NCI-H1048 (cell line): ENCODE measurements at places on chromosomes 1 and 21.

DNA sequence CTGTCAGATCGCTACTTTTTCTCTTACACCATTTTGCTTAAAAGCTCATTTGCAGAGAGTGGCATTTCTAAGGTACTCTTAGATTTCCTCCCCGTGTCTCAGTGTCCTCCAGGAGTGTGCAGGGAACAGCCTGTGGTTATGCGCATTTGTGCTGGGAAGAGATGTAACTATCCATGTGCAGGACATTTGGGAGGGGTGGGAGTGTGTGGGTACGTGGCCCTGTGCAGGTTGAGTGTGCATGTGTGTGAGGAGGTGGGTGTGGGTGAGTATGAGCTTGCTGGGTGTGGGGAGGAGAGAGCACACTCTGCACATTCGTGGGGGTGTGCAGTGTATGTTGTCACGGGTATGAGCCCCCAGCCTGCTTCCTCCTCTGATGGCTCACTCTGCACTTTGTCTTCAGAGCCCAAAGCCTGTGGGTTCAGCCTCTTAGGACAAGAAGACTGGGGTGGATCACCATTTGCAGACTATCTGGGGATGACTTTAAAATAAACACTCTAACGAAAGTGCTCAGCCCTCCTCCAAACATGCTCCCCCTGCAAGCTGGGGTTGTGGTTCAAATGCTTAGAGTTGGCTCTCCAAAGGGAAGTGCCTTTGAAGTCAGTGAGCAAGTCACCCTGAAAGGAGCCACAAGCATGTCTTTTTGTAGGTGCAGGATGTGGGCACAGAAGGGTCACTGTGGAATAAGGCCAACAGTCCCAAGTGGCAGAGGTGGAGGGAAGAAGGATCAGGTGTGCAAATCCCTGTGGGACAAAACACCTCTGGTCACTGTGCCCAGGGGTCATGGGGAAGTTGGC, 295.4 kb downstream of the RRAGC start:
- DNase-seq, result no peak

DNA sequence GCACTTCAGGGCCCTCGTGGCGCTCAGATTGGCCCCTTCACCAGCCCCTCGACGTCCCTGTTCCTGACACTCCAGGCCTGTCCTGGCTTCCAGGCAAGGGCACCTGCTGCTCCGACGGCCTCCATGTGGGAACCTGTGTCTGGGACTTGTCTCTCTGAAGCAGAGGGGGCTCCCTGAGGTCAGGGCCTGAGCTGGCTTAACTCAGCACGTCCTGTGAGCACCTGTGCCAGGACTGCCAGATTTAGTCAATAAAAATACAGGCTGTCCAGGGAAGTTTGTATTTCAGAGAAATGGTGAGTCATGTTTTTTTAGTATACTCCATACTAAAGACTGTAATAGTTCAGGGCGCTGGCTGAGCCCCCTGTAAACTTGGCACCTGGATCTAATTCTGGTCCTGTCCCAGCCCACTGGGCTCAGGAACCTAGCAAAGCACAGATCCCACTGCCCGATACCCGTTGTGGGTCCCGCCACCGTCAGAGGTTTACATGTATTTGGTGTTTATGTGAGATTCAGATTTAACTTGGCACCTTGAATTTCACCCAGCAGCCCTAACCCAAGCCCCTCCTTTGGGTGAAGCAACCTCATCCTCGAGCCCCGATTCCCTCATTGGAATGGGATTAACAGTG, 109.9 kb upstream of the IFFO2 start:
- DNase-seq, result no peak

- no peak for DNase-seq
Observed at GRCh38 chr21:33914188-33914587, 1.4 kb downstream of the ATP5PO start.

DNA sequence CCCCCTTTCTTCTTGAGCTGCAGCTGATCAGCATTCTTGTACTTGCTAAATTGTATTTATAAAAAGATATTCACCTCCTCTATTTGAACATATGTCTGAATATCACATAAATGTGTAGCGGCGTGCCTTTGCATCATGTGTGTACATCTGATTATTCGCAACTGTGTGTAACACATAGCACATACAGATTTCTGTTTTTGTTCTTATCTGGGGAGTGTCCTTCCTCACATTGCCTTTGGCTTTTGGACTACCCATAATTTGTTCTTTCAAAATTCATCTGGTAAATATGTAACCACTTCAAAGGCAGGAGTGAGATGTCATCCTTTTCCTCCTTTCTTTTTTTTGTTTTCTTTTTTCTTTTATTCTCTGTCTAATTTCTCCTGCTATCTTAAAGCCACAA, 113.6 kb downstream of the PBX1 start:
- DNase-seq, result no peak

GRCh38 chr1:94611681-94612475, 70.3 kb upstream of the F3 start:
- DNase-seq, result no peak

DNA sequence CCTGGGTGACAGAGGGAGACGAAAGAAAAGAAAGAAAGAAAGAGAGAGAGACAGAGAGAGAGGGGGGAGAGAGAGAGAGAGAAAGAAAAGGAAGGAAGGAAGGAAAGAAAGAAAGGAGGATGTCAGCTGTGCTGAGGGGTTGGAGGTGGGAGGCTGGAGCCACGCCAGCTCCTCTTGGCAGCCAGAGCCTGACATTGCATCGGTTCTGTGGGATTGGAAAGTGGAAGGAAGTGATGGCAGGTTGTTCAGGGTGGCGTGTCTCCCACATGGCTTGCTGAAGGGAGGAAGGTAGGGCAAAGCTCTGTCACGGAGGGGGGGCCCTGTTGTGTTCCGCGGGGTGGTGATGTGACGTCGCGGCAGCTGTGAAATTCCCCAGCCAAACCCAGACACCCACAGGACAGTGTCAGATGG, 30.7 kb downstream of the EIF2D start:
- no peak for DNase-seq

DNA sequence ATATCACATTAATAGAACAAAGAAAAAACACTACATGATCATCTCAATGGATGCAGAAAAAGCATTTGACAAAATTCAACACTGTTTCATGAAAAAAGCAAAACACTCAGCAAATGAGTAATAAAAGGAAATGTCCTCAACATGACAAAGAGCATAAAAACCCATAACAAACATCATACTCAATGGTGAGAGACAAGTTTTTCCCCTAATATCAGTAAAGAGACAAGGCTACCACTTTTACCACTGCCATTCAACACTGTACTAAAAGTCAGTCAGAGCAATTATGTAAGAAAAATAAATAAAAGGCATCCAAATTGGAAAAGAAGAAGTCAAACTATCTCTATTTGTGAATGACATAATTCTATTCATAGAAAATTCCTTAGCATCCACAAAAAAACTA, 64.3 kb downstream of the ZNF644 start:
- no peak for DNase-seq

GRCh38 chr1:8891401-8891800, 12.9 kb upstream of the ENO1 start:
- no peak for DNase-seq

DNA sequence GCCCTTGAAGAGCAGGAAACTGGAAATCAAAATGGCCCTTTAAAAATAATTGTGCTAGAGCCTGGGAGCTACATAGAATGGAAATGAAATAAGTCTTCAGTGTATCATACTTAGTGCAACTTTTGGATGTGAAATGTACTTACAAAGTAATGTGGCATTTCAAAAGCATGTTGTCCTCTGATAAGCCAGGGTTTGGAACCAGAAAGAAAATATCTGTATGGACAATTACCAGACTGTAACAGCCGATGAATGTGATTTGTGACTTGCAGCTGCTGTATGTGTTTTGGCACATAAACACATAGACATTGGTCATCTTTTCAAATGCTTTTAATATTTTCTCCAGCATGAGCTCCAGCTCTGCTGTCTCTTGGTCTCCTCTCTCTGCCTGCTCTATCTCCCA, 546.4 kb downstream of the OMA1 start:
- DNase-seq, result no peak

GRCh38 chr1:201982082-201982622, 296 bp upstream of the RNPEP start:
- no peak for DNase-seq

DNA sequence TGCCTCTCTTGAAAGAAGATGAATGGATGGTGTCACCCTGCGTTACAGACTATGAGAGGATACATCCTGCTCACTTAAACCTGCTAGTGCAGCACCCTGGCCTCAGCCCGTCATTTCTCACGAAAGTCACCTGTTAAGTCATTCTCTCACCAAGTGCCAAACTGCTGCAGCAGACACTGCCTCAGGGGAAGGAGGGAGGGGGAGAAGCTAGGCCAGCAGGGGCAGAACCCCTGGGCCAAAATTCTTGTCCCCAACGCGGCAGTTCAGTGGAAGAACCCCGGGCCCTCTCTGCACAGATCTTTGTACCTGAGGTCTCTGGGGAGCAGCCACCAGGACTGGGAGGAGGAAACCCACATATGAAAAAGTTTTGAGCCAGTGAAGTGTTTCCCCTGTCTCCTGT, 37.6 kb downstream of the SYT6 start:
- DNase-seq, result no peak

GRCh38 chr1:25994402-25995150, 3.3 kb downstream of the PAFAH2 start:
- DNase-seq, result no peak

DNA sequence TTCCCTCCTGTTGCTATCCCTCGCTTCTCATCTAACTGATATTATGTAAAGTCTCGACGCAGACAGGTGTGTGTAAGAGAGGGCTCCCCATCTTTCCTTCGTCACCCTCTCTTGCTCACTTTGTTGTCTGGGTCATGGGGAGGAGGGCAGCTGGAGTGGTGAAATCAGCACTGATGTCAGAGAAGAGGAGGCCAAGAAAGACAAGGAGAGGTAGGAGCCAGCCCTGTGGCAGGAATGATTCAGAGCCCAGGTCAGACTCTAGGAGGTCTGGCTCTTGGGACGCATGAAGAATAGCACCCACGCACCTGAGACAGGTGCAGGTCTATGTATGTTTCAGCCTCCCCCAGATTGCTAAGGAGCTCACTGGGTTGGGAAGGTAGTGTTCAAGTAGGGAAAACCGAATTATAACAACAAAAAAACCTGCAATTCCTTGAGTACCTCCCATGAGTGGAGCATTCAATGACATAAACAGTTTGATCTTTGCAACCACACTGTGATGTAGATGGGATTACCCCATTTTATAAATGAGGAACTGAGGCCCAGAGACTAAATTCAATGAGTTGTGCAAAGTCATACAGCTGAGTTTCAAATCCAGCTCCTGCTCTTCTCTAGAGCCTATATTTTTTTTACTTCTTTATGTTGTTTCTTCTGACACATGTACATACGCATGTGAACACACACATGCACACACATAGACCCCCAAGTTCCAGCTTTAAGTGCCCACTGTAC, 10.4 kb downstream of the NUAK2 start:
- DNase-seq, result no peak

DNA sequence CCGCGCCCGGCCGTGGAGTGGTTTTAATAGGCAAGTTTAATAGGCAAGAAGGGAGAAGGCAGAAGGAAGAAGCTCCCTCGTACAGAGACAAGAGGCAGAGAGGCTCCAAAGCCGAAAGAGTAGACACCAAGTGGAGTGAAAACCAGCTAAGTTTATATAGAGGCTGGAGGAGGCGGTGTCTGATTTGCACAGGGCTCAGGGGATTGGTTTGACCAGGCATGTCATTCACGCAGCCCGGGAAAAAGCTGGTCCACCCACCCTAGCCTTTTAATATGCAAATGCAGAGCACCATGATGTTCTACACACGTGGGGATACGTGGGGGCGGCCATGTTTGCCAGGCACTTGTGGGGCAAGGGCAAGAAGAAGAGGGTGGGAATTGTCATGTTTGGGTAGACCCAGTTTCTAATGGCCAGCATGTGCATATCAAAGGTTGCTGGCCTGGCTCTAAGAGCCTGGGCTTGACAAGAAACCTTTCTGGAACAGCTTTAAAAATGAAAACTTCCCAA, 18.0 kb upstream of the SOD1 start:
- DNase-seq, result no peak

DNA sequence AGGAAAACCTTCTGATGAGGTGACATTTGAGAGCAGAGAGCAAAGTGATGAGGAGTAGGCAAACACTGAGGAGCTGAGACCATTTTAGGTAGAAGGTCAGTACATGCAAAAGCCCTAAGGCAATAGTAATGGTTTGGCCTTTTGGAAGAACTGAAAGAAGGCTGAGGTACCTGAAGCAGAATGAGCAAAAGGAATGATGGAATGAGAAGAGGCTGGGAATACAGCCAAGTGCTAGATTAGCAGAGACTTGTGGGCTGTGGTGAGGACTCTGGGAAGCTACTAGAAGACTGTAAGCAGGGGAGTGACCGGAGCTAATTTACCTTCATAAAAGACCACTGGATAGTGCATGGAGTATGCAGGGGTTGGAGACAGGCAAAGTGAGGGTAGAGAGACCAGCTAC, 77.9 kb downstream of the GFI1 start:
- DNase-seq, result no peak

DNA sequence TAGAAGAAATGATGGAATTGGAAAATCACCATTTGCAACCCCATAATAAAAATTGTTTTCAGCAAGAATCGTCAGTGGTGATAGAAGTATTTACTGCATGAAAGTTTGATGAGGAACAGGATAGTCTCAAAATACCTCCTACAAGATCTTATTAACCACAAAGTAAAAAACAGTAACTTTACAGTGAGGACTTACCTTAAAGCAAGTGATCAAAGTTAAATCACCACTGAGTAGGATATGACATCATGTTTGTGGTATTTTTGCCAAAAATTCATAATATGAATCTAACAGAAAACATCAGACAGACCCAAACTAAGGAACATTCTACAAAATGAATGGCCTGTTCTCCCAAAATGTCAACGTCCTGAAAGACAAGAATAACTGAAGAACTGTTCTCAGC, 19.9 kb downstream of the ALDH9A1 start:
- no peak for DNase-seq
